Fibroblast of skin of scalp (primary cell): ENCODE measurements at places on chromosomes 2 and 18.
A peak's percentile ranks its signal among the peaks of the same experiment; 100 is the strongest.

DNA sequence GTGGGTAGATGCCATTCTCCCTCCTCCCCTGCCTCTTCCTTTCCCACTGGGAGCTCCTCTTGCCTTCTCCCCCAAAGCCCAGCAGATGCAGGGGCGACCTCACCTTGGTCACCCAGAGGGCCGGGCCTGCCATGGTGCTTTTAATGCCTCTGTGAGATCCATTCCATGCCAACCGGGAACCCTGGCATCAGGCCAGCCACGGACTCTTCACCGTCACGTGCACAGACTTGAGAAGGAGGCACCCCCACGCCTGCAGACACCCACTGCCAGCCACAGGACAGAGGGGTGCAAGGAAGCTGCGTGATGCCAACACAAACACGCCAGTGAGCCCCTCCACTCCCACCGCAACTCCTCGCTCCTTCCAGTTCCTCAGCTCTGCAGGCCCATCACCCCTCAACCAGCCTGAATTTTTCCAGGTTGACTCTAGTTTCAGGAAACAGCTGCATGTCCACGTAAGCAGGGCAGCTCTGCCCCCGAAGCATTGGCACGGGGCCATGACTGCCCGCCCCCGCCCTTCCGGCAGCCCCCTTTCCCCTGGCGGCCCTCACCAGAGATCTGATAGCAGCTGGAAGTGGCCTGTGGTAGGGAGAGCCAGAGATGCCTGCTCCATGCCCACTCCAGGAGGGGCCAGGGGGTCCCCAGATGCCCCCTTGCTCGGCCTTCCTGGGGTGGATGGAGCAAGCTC lies 50.8 kb downstream of the DNMT3A start:
- no peak for DNase-seq

GRCh38 chr2:218026244-218026643 lies 23.4 kb upstream of the TNS1 start:
- no peak for DNase-seq

DNA sequence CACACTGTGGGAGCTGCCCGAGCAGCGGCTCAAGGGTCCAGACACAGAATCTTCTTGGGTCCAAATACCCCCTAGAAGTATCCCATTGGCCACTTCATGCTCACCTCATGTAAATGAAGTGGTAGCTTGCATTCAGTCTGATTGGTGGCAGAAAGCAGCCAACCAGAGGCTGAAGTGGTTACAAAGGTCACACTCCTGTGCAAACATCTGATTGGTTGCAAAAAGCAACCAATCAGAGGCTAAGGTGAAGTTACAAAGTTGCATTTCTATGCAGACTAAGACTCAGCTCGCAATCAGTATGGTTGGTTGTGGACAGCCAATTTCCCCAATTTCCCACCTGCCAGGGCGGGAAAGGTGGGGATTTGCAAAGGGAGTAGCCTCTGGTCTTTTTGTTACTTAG lies 94.3 kb downstream of the DGKD start:
- no peak for DNase-seq

GRCh38 chr18:76544511-76545345 lies 49.7 kb upstream of the ZNF516 start:
- DNase-seq, result no peak

DNA sequence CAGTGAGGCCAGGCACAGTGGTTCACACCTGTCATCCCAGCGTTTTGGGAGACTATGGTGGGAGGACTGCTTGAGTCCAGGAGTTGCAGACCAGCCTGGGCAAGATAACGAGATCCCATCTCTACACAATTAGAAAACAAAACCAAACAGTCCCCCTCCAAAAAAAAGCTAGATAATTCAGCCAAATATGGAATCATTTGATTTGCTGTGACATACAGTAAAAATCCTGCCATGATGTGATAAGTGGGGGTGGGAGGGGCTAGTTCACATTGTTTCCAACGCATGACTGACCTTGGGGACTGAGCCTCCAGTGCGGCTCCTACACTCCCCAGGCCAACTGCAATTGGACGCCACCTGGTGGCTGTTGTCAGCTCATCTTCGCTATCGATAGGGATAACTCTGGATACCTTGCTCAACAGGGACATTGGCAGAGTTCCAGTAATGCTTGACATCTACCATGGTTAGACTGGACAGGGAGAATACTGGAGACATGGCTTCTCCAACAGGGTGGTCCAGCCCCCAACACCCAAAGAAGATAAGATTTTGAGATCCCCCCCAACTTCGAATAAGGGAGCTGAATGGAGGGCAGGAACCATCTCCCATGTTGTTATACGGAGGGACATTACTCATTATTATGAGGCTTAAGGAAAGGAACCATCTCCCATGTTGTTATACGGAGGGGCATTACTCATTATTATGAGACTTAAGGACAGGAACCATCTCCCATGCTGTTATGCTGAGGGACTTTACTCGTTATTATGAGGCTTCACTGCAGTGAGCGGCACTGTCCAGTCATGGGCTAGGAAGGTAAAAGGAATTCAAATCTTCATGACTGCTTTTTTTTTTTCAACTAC lies 135.9 kb downstream of the TGIF1 start:
- peak; percentile 81 for DNase-seq
